GM12865 (cell line): ENCODE measurements at places on chromosomes 1 and 21.

- no peak for DNase-seq
Observed at GRCh38 chr1:200379432-200379757, 30.4 kb downstream of the ZNF281 start.

GRCh38 chr1:170714163-170714562 is 50.2 kb downstream of the PRRX1 start:
- no peak for DNase-seq

DNA sequence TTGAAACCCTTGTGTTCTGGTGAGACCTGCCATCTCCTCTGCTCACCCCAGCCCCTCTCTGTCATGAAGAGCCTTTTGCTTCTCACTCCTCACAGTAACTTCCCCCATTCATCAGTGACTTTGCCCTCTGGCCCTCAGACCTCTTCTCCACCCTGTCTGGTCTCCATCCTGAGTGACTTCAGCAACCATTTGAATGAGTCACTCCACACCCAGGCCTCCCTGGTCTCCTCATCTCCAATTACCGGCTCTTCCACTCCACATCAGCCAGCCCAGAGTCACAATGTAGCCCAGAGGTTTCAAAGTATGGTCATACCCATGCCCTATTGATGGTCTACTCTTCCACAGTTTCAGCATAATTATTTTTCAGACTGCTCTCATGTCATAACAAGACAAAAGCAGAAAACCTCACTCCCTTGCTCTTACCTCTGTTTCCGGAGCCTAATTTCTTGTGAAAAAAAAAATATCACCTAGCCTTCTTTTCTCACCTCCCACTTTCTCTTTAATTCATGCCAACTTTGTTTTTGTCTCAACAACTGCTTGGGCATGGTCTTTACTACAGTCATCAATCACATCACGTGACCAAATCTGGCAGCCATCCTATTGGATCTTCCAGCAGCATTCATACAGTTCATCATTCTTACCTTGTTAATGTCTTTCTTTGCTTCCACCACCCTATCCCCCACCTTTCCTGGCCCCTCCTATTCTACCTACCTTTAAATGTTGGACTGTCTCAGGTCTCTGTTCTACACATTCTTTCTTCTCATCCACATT is 35.6 kb upstream of the NEK7 start:
- no peak for DNase-seq

DNA sequence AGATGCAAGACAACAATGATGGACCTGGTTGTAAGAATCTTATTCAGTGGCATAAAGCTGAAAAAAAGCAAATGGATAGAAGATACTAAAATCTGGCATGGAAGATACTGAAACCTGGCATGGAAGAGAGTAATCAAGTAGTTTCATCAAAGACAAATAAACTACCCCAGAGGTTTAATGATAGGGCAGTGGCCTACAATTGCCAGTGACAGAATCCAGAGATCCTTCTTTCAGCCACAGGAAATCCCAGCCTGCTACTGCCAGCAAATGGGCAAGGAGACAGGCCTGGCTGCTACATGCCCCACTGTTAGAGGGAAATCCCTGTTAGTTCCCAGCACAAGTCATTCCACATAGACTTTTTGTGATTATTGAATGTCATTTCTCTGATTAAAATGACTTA is 409.4 kb downstream of the VAV3 start:
- DNase-seq = no peak

- DNase-seq = no peak
Observed at GRCh38 chr1:31809698-31810097, 6.1 kb downstream of the SPOCD1 start.

GRCh38 chr1:67170751-67171573 is 4.7 kb downstream of the IL23R start:
- DNase-seq = no peak

DNA sequence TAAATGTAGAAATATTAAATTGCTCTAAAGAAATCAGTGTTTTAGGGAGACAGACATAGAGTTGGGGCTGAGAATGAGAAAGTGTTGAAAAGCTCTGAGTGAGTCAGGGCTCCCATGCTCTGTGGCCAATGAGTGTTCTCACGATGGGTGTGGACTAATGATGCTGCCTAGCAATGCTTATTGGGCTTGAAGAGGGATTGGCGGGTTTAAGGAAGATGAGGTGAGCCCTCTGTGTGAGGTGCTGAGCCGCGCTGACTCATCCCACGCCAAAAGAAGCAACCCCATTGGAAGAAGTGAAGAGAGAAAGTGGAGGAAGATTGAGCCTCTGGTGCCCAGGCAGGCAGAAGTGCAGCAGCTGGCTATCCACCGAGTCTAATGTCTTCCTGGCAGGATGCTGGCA is 65.1 kb upstream of the DPT start:
- DNase-seq = no peak

DNA sequence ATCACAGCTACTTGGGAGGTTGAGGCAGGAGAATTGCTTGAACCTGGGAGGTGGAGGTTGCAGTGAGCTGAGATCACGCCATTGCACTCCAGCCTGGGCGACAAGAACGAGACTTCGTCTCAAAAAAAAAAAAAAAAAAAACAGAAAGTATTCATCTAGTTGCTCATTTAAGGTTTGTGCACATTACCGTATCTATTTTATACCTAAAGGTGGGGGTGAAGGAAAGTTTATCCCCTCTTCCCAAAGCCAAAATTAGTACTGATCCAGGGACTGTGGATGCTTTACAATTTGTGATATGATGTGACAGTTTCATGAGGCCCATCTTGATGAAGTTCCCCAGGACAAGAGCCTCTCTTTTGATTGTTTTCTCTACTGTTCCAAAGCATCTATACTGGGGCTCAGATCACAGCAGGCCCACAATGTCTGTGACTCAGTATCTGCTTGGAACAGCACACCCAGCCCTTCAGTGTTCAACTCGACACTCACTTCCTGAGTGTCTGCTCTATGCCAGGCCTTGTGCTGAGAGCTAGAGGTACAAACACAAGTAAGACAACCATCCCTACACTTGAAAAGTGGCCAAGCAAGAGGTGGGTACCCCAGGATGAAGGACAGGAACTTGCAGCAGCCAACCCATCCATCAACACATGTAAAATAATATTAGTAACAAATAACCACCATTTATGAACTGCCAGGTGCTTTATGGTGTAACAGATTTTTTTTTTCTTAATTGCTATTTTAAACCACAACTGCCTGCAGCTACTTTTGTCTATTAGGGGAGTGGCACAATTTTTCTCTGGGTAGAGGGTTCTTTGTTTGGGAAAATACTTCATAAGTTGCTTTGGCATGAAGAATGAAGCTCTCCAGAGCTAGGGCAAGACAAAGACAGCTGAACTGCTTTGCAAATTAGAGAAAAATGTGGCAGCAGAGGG is 29.0 kb upstream of the KHDRBS1 start:
- peak; percentile 32 for DNase-seq

DNA sequence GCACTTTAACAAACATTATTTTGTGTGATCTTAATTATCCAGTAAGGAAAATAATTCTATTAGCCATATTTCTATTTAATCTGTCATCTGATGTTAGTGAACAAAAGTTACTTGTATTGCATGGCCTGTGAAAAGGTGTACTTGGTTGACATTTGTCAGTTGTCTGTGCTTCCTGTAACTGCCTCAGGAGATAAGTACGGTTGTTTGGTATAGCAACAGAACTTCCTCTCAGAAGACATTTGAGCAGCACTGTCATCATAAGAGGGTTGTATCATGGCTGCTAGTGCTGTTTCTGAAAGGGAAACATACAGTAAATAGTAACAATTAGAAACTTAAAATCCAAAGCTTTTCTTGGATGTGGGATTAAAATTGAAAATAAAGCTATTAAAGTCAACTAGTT is 3.4 kb downstream of the BLZF1 start:
- no peak for DNase-seq

DNA sequence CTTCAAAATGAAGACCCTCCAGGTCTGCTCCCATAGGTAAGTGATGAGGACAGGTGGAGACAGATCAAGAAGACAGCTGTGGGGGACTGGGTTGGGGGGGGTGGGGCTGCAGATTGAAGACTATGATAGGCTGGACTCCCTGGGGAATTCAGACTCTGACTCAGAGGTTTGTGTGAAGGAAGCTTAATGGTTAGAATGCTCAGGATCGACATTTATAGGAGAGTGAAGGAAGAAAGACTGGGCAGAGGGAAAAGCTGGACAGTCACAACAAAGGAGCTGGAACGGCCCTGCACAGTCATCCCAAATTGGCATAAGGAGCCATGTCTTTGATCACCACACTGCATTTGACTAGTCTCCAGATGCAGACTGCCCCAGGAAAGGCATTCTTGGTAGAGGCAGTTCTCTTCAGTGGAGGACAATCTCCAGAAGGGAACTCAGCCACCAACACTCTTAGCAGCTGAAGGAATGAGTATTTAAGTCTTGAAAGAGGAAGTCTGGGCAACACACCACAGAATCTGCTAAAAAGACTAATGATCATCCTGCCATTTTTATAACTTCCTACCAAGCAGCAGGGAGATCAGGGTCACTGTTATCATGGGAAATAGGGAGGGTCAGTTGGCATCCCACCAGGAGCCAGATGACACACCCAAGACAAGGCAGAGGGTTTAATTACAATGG is 120.0 kb upstream of the ZC3H11B start:
- DNase-seq = no peak

GRCh38 chr21:16624479-16625118 is 888.2 kb upstream of the CXADR start:
- DNase-seq = no peak

DNA sequence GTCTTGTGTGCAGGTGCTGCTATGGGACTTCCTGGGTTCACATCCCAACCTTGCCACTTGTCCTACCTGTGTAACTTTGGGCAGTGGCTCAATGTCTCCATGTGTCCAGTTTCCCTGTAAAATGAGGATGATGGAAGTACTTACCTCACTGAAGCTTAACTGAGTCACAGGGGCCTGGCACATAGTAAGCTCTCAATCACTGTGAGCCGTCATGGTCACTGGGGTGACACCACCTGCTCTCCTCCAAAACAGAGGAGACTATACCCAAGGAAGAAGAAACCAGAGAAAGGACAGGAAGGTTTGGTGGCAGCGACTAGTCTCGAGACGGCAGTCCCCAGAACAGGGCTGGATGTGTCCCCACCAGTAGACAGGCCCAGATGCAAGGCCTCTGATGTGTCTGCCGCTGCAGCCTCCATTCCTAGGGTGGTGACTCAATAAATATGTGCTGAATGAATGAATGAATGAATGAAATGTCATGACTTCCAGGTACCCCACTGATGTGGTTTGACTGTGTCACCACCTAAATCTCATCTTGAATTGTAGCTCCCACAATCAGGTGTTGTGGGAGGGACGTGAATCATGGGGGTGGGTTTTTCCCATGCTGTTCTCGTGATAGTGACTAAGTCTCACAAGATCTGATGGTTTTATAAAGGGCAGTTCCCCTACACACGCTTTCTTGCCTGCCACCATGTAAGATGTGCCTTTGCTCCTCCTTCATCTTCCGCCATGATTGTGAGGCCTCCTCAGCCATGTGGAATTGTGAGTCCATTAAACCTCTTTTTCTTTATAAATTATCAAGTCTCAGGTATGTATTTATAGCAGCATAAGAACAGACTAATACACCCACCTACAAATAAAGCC is 13.0 kb upstream of the LRP8 start:
- no peak for DNase-seq

DNA sequence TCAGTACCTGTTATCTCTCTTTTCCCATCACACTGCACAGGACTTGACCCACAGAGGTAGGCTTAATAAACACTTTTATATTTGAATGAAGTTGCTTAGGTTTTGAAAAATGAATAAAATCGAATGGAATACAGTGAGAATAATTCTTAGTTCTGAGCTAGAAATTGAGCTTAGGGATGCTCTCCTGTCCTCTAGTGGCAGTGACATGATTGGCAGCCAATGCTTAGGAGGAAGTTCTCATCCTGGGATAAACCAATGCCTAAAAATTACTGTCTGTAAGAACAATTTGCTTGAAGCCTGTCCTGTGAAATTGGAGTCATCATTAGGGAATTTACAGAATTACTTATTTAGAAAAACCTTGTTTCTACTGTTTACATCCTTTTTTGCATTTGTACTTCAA is 21.3 kb upstream of the CYP4X1 start:
- no peak for DNase-seq

DNA sequence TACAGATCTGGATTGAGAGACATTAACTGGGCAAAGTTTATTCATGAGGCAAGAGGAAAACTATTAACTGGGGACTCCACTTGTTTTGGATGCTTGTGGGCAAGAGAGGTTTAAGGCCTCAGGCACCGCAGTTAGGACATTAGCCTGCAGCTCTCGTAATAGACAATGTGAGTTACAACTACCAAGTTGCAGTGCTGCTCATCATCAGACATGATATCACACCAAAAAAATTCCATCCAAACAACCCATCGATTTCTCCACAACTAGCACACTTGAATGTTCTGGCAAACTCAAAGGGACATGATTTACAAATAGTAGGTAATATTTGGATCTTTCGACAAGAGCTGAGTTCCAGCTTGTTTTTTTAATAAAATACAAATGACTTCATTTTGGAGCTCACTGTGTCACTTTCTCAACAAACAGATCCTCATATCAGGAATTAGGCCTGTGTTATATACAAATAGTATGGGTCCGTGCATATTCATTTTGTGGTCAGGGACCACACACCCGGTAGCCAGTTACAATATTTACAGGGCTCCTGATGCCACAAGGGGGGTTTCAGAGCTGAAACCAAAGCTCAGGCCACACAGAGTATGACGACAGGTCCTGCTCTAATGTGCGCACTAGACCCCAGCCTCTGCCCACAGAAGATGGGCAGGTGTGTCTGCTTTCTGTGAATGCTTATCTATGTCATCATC is 128.0 kb downstream of the TGFBR3 start:
- DNase-seq = no peak

DNA sequence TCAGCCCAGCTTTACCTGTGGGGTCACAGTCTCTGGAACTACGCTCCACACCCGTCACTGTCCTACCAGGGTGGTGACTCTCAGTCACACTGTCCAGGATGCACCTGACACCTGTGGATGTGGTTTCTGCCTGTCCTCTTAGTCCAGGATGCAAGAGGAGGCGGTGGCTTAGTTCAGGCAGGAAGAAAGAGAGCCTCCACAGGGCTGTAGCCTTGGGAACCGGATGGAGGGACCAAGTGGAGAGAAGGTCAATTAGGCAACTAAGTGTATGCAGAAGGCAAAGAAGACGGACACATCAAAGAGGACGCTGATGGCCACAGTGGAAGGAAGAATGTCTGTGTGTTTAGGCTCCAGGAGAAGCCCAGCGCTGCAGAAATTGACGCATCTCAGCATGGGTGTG is 153.9 kb upstream of the IRF2BP2 start:
- DNase-seq = no peak

- no peak for DNase-seq
Observed at GRCh38 chr1:112735752-112736151, 20.6 kb upstream of the PPM1J start.

DNA sequence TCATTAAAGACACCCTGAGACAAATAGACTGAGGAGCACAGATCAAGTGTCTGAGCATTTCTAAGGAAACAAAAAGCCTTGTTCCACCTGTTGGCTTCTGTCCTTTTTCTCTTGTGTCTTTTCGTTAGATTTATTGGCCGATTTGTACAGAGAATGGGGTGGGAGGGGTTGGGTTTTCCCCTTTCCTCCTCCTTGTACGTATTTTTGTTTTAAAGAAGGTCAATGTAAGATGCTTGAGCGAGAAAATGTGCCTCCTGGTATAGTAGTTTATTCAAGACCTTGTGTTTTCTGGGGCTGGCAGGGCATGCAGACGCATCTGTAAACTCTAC is 1.2 kb downstream of the BCL9 start:
- no peak for DNase-seq

- no peak for DNase-seq
Observed at GRCh38 chr1:36838888-36839287, 195.4 kb downstream of the GRIK3 start.

GRCh38 chr1:237712586-237713157 is 178.1 kb downstream of the ZP4 start:
- no peak for DNase-seq
